CD4-positive, alpha-beta memory T cell (primary cell): ENCODE measurements at places on chromosomes 5 and 9. TPM values are rescaled to one million over a fixed set of nuclear protein-coding genes. Genes with fewer than 3 reads are reported as not detected.

DNA sequence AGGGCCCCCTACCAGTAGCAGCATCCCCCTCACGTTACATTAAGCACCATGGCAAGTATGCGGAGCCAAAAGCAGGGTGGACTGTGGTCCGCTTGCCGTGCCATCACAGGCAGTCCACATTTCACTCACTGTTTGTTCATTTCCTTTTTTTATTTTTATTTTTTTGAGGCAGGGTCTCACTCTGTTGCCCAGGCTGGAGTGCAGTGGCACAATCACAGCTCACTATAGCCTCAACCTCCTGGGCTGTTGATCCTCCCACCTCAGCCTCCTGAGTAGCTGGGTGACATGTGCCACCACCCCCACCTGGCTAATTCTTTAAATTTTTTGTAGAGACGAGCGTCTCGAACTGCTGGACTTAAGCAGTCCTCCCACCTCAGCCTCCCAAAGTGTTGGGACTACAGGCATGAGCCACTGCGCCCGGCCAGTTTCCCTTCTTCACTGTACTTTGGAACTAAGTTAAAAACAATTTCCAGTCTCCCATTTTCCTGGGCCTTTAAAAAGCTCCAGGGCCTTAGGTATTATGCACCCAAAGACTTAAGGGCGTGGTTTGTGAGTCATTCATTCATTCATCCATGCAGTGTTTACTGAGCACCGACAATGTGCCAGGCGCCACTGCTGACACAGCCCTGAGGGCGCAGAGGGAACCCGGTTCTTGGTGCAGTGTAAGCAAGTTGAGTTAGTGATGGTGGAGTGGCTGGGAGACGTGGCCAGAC, 19.9 kb downstream of the PRRX2 start:
- DNase-seq = no peak
- no peak overlapping the region for H3K4me3 ChIP-seq
- H3K27ac ChIP-seq = no peak overlapping the region
- H3K4me1 ChIP-seq = no peaks in the 10 kb centered on the region
- H3K36me3 ChIP-seq = no peaks in the 10 kb centered on the region
- no peaks in the 10 kb centered on the region for H3K27me3 ChIP-seq

FAM221B gene
- not detected for total RNA-seq

- H3K4me1 ChIP-seq = no peaks in the 10 kb centered on the region
- H3K27me3 ChIP-seq = no peaks in the 10 kb centered on the region
- DNase-seq = no peak
- no peak overlapping the region for H3K27ac ChIP-seq
- no peak overlapping the region for H3K4me3 ChIP-seq
These were observed 331.3 kb upstream of the CCNG1 start for GRCh38 chr5:163106098-163106497.

GTF3C4 gene
- 12.8 TPM for total RNA-seq

CTSV gene
- not detected for total RNA-seq

- DNase-seq = no peak
- H3K36me3 ChIP-seq = peaks cover 43% of the 10 kb centered on the region
- no peak overlapping the region for H3K4me3 ChIP-seq
- no peaks in the 10 kb centered on the region for H3K27me3 ChIP-seq
- no peak overlapping the region for H3K27ac ChIP-seq
These were observed 20.9 kb downstream of the IPPK start for GRCh38 chr9:92649007-92649406.

DNA sequence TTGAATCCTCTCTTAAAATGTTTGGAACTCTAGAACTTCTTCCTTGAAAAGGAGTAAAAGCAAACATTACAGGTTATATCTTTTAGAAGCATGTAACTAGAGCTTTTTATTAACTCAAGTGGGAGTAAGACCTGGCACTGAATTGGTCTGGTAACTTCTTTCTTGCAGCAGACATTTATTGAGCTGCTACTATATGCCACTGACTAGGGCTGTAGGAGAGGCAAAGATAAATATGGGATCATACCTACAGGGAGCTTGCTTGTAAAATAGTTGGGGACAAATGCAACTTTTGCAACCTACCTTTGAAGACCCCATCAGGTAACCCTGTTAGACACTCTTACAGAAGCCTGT, 231.9 kb upstream of the TUT7 start:
- H3K4me3 ChIP-seq = no peak overlapping the region
- H3K27ac ChIP-seq = no peak overlapping the region
- no peaks in the 10 kb centered on the region for H3K27me3 ChIP-seq
- no peaks in the 10 kb centered on the region for H3K4me1 ChIP-seq
- H3K36me3 ChIP-seq = no peaks in the 10 kb centered on the region

DNA sequence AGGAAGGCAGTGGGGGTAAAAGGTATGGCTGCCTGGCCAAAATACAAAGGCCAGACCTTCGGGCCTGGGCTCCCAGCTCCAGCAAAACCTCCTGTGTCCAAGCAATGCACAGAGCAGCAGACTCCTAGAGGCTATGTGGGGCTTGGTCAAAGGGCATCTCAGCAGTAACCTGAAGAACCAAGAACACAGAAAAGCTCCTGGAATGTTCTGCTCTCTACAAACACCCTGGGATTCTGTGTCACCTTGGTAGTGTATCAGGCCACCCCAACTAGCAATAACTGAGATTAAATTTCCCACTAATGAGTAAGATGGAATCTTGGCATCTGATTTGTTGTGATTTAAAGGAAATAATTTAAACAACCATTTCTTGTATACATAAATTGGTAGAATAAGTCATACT, 158.6 kb downstream of the GLIS3 start:
- H3K4me3 ChIP-seq = no peak overlapping the region
- no peak for DNase-seq
- H3K36me3 ChIP-seq = no peaks in the 10 kb centered on the region
- no peaks in the 10 kb centered on the region for H3K4me1 ChIP-seq

DNA sequence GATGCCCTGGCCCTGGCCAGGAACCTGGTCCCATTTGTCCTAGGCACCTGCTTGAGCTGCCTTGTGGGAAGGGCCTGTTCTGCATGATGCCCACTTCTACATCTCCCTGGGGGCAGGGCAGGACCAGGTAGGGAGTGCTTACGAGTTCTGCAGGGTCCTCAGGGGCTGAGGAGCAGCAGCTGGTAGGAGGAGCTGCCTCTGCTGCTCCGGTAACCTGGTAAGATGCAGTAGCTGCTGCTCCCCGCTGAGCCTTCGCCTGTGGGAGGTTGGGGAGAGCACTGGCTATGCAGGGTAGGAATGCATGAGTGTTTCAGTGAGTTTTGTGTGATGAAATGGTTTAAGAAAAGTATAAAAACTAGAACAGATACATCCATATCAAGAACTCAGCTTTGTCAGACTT, 13.6 kb downstream of the LRRC8A start:
- peaks cover 22% of the 10 kb centered on the region for H3K36me3 ChIP-seq
- H3K4me1 ChIP-seq = peaks cover 90% of the 10 kb centered on the region
- H3K27ac ChIP-seq = no peak overlapping the region
- H3K27me3 ChIP-seq = no peaks in the 10 kb centered on the region
- no peak overlapping the region for H3K4me3 ChIP-seq

DNA sequence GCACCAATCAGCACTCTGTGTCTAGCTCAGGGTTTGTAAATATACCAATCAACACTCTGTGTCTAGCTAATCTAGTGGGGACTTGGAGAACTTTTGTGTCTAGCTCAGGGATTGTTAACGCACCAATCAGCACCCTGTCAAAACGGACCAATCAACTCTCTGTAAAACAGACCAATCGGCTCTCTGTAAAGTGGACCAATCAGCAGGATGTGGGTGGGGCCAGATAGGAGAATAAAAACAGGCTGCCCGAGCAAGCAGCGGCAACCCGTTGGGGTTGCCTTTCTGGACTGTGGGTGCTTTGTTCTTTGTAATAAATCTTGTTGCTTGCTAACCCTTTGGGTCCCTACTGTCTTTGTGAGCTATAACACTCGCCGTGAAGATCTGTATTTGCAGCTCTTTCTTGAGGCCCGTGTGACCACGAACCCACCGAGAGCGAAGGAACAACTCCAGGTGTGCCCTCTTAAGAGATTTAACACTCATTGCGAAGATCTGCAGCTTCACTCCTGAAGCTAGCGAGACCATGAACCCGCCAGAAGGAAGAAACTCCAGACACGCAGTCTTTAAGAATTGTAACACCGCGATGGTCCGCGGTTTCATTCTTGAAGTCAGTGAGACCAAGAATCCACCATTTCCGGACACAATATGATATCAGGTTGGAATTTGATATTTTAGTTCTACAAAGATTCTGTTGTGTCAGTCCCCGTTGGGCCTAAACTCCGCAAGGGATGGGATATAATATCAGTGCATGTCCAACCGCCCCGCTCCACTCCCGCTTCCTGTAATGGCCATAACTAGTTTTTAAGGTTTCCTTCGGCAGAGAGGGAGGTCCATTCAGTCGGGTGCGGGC, 740 bp upstream of the TRMT10B start:
- H3K27ac ChIP-seq = peak overlapping the region; percentile 80
- no peaks in the 10 kb centered on the region for H3K36me3 ChIP-seq

DNA sequence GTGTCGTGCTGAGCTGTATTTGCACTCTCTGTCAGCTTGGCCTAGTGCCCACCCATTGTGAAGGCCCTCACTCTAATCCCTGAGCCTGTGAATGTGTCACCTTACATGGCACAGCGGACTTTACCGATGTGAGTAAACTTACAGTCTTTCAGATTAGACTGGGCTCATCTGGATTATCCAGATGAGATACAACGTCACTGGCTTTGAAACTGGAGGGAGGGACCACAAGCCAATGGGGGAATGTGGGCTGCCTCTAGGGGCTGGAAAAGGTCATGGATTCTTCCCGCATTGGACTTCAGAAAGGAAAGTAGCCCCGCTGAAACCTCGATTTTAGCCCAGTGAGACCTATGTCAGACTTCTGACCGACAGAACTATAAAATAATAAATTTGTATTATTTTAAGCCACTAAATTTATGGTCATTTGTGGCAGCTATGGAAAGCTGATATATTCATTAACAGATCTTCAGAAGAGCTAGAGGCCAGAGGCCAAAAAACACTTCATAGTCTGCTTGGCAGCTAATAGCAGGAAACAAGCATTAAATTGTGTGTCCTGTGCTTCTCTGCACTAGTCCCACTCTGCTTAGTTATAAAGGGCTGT, 139.0 kb upstream of the GAS1 start:
- no peaks in the 10 kb centered on the region for H3K4me1 ChIP-seq
- H3K27ac ChIP-seq = no peak overlapping the region
- no peaks in the 10 kb centered on the region for H3K36me3 ChIP-seq
- no peak overlapping the region for H3K4me3 ChIP-seq

DNA sequence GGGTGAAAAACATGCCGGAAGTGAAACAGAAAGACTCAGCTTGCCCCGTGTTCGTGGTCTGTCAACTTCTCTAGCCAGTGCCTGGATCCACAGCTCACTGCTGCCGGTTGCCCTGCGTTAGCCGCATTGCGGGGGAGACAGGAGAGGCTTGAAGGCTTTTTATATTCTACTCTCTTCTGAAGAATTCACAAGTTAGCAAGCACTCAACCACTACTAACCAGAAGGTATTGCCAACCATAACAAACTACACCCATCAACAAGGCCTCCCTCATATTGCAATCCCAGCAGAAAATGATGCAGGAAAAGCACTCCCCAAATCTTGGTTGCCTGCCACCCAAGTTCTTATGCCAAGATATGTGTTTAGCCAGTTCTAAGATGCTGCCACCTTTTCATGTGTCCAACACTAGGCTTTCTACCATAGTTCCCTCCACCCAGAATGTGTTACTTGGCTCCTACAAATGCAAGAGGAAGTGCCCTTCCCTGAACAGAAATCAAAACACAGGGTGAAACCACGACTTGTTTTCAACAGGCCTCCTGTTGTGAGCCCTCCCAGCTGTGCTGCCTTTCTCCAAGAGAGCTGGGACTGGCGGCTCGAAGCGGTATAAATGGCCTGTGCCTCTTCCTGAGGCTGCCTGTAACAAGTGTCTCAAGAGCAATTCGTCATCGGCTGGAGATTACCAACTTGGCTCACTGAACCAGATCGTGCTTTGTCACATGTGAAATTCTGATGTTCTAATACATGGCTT, 129.0 kb downstream of the SNX18 start:
- peak overlapping the region; percentile 30 for H3K27ac ChIP-seq
- no peaks in the 10 kb centered on the region for H3K36me3 ChIP-seq
- peak; percentile 61 for DNase-seq
- no peaks in the 10 kb centered on the region for H3K27me3 ChIP-seq
- peaks cover 53% of the 10 kb centered on the region for H3K4me1 ChIP-seq

BNC2 gene
- total RNA-seq = not detected

DNA sequence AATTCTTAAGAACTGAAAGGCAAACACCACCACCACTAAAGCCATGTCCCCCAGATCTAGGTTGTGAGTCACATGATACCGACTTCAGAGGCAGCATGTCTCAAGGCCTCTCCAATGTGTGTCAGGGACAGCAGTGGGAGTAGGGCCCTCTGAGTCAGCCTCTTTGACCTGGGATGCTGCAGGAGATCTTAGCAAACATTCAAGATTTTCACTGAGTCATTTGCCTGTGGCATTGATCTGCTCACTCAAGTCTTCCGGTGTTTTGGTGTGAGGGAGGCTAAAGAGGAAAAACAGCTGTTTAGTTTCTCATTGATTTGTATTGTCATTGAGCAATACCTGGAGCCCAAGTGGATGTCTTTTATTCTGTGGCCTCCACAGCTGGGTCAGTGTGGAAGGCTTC, 36.1 kb downstream of the TMC1 start:
- H3K27me3 ChIP-seq = no peaks in the 10 kb centered on the region
- H3K4me1 ChIP-seq = no peaks in the 10 kb centered on the region
- no peak overlapping the region for H3K27ac ChIP-seq
- H3K36me3 ChIP-seq = no peaks in the 10 kb centered on the region

- no peak overlapping the region for H3K4me3 ChIP-seq
- H3K36me3 ChIP-seq = no peaks in the 10 kb centered on the region
- H3K4me1 ChIP-seq = no peaks in the 10 kb centered on the region
- DNase-seq = no peak
- H3K27me3 ChIP-seq = no peaks in the 10 kb centered on the region
These were observed 95.0 kb upstream of the ARRDC3 start for GRCh38 chr5:91478096-91478495.

DNA sequence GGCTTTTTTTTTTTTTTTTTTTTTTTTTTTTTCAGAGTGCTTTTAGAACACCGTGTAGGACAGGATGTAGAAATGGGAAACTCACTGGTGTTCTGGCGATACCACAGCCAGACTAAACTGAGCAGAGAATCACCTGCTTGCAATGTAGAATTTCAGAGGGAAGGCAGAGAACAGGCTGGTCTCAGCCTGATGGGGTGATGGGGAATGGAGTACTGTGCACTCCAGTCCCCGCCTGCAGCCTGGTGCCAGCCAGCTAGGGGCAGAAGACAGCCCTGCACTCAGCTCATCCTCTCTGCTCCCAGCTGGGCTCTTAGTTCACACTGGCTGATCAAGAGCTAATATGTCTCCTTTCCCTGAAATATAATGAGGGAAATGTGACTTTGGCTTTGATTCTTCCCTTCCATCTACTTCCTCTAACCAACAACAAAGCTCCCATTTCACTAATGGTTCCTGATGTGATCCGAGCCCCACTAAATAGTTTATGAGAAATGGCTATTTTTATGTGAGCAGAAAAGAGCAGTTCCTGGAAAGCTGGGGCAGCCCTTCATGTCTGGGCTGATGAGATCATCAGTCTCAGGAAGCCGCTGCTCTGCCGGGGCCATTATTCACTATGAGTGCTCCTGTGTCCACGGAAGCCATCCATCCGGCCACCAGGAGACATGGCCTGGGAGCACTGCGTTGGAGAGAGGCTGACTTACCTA, 209.7 kb downstream of the GADD45G start:
- no peak overlapping the region for H3K27ac ChIP-seq
- no peaks in the 10 kb centered on the region for H3K36me3 ChIP-seq
- no peaks in the 10 kb centered on the region for H3K27me3 ChIP-seq
- no peak for DNase-seq
- no peaks in the 10 kb centered on the region for H3K4me1 ChIP-seq
- no peak overlapping the region for H3K4me3 ChIP-seq
